ENCODE measurements at places on chromosomes 7 and 10.

DNA sequence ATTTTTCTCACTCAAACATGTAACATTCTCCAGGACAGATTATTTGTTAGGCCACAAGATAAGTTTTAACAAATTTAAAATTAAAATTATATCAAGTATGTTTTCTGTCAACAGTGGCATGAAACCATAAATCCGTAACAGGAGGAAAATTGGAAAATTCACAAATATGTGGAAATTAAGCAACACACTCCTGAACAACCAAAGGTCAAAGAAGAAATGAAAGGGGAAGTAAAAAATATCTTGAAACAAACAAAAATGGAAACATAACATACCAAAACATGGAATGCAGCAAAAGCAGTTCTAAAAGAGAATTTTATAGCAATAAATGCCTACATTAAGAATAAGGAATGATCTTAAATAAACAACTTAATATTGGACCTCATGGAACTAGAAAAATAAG is 147.3 kb downstream of the ZEB1 start:
- no peak for DNase-seq

DNA sequence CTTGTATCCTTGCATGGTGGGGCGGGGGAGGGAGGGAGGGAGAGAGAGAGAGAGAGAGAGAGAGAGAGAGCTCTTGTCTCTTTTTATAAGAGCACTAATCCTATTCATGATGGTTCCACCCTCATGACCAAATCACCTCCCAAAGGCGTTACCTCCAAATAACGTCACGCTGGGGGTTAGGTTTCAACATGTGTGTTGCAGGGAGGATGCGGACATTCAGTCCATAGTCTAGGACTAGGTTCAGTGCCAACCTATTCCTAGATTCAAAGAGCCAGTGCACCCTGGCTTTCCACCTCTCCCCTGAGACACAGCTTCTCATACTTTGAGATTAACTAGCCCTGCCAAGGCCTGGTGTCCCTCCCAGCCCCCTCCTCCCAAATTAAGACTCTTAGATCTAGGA is 123.0 kb downstream of the GRK5 start:
- no peak for DNase-seq

DNA sequence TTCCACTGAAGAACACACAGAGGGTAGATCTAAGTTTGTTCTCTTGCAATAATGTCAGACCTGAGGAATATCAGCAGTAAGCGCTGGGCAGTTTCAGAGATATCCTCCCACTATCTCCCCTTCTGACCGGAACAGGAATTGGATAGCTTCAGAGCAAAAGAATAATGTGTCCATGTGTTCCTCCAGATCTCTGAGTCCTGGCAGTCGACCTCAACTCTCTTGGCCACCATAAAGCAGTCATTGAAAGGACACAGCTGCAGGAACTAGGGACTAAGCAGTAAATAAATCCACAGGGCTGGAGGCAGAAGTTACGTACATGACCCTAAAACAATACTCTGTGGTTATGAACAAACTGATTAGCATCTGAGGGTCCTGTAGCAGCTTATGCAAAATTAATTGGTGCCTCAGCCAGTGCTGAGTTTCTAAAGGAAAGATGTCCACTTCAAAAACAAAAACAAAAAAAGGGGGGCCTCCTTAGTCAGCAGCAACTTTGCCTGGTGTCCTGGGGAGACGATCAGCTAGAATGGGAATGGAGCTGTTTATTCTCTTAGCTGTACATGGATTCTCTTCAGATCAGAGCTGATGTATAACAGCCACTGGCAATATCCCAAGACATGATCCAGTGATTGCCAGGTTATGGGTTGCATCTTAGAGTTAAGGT is 6.4 kb upstream of the PRTFDC1 start:
- no peak for DNase-seq

- no peak for DNase-seq
These were observed 124.4 kb upstream of the ZNF804B start for GRCh38 chr7:88635149-88635548.

DNA sequence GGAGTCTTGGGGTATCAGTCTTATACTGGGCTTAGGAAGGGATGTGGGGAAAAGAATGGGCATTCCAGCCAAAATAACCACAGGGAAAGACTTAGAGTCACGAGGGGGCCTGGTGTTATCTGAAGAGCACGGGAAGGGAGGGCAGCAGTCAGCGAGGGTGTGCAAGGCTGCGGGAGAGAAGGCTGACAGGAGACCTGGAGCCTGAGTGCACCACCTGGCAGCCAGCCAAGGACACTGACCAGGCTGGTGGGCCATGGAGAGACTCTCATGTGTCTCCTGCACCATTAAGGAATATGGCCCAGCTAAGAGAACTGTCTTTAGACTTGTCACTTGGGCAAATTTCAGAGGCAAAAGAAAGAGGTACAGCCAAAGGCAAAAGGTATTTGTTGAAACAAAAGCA is 69.6 kb downstream of the PKD1L1 start:
- no peak for DNase-seq

All from H54 (cell line).